ENCODE measurements at places on chromosomes 5 and 9.

- DNase-seq, result no peak
These were observed 116.6 kb upstream of the SLC44A1 start for GRCh38 chr9:105127863-105128220.

GRCh38 chr9:122058709-122059108 is 34.4 kb downstream of the TTLL11 start:
- no peak for DNase-seq

DNA sequence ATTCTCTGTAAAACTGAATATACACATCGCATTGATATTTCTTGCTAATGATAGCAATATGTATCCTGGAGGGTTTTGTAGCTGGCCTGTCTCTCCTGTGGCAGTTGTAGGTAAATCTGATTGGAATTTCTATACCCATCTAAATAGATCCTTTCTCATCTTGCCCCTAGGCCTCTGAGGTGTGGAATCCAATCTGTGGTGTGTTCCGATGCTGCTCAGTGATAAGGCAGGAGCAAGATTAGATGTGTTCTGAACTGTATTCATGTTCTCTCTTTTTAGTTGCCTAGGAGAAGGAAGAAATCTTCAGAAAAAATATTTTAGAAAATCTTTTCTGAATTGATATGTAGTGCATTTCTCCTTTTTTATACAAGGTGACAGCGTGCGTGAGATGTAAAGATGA is 507.5 kb downstream of the NR2F1-AS1 start:
- no peak for DNase-seq

DNA sequence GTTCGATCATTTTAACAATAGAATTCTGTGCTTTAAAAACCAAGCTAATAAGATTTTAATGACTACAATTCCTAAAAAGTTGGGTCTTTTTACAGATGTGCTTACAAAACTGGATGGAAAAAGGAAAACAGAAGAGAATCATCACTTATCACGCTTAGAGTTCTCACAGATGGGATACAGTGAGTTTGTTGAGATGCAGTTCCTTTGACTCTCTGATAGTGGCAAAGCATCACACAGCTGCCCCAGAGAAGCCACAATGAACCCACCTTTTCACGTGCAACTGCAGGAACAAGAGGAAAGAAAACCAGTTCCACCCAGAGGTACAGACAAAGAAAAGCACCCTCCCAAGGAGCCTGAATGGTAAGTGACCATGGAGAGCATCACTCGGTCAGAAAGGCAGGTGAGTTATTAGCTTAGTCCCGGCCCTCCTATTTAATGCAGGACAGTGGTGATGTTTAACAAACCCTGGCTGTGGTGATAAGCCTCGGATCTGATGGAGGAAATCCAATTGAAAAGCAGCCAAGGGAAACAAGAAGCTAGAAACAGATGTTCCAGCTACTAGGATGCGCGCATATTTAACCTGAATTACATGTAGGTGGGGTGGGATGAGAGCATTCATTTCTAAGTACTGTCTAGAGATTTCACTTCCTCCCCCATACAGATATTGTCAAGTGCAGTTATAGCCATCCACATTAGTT is 167.7 kb downstream of the TARS1 start:
- DNase-seq, result peak; percentile 5

DNA sequence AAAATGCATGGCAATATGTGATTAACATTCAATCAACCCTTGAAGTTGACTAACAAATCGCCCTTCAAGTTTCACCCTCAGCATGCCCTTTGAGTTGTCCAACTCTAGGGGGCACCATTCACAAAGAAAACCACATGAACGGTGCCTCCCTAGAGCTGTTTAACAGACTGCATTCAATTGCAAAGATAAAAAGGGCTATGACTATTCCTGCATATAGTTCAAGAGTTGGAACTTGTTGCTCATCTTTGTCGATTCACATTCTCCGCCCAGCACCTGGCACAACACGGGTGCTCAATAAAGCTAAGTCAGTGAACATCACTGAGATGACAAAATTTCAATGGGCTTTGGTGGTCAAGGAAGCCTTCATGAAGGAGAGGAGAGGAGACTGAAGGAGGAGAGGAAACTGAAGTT is 69.6 kb upstream of the SLC30A5 start:
- DNase-seq, result peak; percentile 67

DNA sequence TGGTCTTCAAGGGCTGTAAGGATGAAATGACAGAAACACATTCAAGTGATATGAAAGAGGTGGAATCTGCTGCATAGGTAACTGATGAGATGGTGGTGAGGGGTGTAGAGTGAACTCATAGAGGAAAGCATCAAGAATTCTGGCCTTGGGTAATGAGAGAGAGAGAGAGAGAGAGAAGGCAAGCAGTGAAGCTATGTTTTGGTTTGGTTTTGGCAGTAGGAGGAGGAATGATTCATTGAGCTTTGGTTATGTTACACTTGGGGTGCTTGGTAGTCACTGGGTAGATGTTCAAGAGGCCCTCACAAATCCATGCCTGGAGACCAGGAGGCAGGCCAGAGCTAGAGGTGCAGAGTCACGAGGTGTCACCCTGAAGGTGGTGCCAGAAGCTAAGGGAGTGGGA is 89.5 kb downstream of the EGFLAM start:
- no peak for DNase-seq

DNA sequence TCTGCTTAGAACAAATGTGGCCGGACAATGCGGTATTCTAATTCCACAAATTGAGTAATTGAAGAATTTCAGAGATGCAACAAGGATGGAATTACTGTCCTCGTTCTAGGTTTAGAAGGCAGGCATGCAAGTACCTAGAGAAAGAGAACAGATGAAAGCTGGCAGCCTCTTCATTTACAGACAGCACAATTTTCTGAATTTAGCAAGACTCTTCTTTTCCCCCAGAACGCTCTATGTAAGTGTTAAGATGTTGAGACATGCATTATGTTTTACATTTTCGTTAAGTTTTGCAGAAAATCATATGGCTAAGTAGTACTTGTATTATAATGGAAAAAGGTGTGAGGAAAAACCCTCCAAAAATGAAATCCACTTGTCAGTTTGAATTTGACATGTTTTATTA is 259.5 kb upstream of the ARRDC3 start:
- DNase-seq, result no peak

Data from neural progenitor cell (in vitro differentiated cells).